ENCODE measurements at places on chromosomes 13 and 19.

DNA sequence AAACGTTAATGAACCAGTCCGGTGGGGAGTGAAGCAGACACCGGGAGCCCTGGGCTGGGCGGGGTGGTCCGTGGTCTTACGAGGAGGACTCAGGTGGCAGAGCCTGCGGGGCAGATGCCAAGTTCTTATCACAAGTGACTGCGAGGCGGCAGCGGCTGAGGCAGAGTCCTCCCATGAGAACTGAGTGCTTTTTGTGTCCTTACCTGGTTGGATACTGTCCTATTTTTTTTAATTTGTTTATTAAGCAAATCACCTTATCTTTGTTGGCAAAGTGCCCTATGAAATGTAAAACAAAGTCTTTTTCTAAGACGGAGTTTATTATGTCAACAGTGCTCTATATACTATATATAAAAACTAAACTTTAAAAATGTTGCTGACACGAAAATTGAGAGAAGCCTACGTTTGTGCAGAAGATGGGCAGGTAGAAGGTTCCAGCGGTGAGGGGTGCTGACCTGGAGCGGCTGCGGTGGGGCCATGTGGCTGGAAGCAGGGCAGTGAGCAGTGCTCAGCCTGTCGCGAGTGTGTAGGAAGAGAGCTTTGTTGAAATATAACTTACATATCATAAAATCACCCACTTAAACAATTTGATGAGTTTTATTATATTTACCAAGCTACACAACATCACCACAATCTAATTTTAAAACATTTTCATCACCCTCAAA is 82.2 kb downstream of the ATP11A start:
- no peak for DNase-seq

- DNase-seq, result peak; percentile 21
Measured at GRCh38 chr13:21871382-21871781, 200.5 kb downstream of the FGF9 start.

GRCh38 chr13:66693656-66694055 is 536.5 kb downstream of the PCDH9 start:
- no peak for DNase-seq

- DNase-seq, result peak; percentile 97
Measured at GRCh38 chr19:19865750-19866610, at the start of gene ZNF253. TSS of gene ZNF253 (plus strand) at chr19:19865882. CDS start at chr19:19865997, 115 bp downstream.

GRCh38 chr19:6023936-6024335 is 46.0 kb upstream of the RANBP3 start:
- DNase-seq, result no peak

DNA sequence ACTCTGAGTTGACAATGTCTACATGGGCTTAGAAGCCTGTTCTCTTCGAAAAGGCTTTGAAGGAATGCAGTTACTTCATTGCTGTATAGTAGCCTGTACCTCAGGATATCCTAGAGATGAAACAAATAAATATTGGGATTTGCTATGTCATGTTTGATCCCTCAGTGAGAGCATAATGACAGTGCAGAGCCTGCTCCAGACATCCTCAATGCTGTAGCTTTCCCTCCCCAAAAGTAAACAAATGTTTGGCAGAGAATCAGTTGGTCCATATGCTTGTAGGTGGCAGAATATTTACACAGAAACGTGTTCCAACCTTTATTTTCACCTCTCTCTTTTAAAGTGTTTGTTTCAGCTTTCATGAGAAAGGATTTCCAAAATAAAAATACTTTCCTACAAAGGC is 515.3 kb upstream of the SGCG start:
- no peak for DNase-seq

DNA sequence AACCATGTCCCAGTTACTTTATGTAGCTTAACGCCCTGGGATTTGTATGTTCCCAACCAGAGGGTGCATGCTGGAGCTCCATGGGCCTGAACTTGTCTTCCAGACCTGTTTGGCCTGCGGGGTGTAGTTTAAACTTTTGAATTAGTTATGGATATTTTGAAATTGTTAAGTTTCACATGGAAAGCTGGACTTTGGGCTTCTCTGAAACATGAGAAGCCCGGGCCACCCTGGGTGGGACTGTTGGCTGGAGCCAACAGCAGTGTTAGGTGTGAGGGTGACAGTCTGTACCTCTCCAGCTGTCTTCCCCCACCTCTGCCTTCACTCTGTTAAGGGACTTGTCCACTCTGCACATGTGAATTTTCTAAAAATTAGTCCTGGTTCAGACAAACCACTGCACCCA is 1.6 kb downstream of the UBE2L5 start:
- no peak for DNase-seq

- DNase-seq, result no peak
Measured at GRCh38 chr13:29165840-29166239, 345.7 kb downstream of the MTUS2 start.

DNA sequence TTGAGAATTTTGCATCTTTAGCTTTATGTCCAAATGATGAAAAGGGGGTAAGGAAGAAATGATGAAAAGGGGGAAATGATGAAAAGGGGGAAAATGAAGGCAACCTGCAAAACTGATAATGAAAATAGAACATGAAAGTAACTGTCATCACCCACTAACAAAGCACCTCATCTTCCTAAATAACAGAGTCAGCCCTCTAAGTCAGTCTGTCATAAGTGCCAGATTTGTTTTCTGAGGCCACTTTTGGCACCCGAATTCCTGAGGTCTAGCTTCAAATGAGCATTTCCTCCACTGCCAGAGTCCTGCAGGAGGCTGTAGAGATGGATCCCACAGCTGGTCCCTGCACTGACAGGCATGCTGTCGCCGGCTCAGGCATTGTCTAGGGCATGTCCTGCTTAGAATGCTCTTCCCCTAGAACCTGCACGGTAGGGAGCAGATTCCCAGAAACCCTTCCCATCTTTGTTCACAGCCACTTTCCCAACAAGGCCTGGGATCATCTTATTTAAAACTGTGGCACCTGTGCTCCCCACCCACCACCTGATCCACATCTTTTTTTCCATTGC is 25.3 kb downstream of the RAP2A start:
- DNase-seq, result no peak
